ENCODE measurements at places on chromosomes 11 and 22.

GRCh38 chr11:124798991-124799347 is 1.2 kb downstream of the MSANTD2 start:
- DNase-seq = peak; percentile 25

GRCh38 chr11:81644239-81644840 is 1089.3 kb downstream of the FAM181B start:
- peak; percentile 25 for DNase-seq

GRCh38 chr11:102760344-102761035 is 19.9 kb downstream of the MMP10 start:
- DNase-seq = no peak

GRCh38 chr11:95035316-95035715 is 10.3 kb downstream of the KDM4E start:
- DNase-seq = no peak

GRCh38 chr11:102622258-102622657 is 2.9 kb downstream of the MMP20 start:
- no peak for DNase-seq

DNA sequence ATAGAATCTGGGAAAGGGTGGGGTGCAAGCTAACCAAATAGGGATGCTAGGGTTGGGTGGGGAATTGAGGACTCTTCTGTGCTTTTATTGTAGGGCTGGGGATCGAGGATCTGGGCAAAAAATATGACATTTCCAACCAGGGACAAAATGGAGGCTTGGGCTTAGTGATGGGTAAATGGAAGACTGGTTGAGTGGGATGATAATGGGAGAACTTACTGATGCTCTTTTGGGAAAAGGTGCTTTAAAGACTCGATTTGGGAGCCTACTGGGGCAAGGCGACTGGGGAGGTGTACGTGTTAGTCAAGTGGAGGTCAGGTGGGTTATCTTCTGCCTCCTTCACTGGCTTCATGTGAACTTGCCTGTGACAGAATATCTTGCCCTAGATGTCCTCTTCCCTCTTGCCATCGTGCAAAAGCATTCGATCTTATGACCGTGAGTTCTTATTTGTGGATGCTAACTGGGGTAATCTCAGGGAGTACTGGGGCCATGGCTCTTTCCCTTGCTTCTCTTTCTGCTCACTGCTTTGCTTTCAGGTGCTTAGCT is 10.4 kb upstream of the RBM4 start:
- DNase-seq = no peak

DNA sequence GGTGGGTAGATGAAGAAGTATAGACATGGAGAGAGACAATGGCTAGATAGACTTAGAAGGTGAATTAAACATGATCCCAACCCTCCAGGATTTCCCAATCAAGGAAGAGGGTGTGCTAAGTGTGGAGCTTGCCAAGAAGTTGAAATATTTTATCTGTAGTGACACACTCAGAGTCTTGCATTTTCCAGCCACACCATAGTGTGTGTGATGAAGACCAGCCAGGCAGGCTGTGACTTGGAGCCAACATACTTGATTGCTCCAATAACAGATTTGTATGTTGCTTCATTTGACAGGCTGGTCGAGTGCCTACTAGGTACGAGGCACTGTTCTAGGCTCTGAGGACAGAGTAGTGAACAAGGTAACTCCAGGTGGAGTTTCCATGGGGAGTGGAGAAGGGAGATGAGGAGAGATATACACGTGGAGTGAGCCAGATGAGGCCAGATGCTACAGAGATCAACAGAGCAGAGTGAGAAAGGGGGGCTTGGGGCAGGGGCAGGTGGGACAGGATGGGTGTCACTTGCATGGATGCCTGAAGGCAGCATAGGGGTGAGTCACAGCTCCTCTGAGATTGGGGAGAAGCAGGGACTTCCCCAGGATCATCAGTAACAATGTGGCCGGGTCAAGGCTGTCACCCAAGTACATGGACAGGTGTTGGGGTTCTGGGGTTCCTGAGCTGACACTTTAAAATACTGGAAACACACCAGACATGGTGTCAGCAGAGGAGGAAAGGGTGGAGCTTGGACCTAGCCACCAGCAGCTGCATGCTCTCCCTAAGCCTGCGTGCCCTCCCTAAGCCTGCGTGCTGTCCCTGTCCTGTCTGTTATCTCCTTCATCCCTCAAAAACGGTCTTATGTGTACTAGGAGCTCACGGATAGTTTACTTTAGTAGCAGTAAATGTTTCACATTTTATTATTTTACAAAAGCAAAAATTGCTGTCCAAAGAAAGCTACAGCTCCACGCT is 23.6 kb downstream of the PDGFB start:
- no peak for DNase-seq

- peak; percentile 33 for DNase-seq
Observed at GRCh38 chr11:68302670-68303069, 9.7 kb upstream of the LRP5 start.

DNA sequence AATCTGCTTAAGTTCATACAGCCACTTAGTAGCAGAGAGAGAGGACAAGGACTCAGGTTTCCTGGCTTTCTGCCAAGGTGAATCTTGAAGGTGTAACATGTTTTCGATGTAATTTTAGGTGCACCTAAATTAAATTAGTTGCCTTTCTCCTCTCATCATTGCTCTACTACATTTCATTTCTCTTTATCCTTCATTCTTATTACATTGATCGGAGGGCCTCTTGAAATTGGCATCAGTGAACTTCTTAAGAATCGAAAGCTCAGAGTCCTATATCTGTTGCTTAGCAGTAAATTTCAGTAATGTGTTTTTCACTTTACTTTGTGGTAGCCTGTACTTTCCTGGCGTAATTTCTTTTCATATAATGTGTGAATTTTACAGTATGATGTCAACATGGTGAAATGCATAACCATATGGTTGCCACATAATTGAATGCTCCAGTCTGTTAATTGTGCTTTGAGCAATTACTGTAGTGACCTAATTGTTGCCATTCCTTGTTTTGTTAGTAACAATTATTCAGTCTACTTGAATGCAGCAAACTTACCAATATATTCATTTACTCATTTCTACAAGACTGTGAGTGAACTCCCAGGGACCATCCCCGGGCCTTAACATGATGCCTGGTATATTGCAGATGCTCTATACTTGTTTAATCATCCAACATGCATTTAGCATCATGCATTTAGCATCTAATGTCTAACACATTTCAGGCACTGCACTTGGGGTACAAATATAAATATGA is 138.1 kb downstream of the MAML2 start:
- DNase-seq = no peak

GRCh38 chr11:35735903-35736302 is 73.3 kb downstream of the TRIM44 start:
- no peak for DNase-seq

DNA sequence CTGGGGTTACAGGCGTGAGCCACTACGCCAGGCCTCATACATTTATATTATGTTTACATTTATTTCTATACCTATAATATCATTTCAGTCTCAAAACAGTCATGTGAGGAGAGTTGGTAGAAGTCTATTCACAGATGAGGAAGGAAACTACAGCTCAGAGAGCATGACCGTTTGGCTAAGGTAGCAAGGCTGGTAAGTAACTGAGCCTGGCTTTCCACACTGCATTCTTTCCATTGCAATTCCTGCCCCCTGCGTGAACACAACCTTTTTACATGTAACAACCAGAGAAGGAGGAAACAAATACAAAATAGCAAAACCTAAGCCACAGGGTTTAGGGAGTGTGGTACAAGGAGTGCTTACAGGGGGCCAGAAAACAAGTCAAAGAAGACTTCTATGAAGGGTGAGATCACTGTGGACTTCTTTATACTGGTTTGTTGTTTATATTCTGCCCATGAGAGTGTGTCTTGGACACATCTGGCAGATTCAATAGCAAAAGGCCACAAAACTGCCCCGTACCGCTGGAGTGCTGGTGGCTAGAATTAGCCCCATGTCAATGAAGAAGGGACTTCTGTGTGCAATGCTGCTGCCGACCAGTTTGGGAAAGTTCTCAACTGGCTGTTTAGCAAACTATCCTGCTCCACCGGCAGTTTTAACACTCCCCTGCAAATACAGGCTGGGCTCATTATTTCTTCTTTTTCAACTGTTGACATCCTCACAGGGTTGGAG is 19.0 kb downstream of the MICAL3 start:
- DNase-seq = no peak

- DNase-seq = no peak
Observed at GRCh38 chr22:42724062-42724461, 3.4 kb upstream of the A4GALT start.

GRCh38 chr22:36505998-36506635 is 723 bp downstream of the FOXRED2 start:
- DNase-seq = peak; percentile 50

- DNase-seq = no peak
Observed at GRCh38 chr11:89490981-89491690, at the start of gene NOX4. NOX4 (minus strand) TSS chr11:89491375; CDS start chr11:89491246, 129 bp downstream.

- DNase-seq = no peak
Observed at GRCh38 chr11:17478070-17478469, 1.4 kb upstream of the ABCC8 start.

DNA sequence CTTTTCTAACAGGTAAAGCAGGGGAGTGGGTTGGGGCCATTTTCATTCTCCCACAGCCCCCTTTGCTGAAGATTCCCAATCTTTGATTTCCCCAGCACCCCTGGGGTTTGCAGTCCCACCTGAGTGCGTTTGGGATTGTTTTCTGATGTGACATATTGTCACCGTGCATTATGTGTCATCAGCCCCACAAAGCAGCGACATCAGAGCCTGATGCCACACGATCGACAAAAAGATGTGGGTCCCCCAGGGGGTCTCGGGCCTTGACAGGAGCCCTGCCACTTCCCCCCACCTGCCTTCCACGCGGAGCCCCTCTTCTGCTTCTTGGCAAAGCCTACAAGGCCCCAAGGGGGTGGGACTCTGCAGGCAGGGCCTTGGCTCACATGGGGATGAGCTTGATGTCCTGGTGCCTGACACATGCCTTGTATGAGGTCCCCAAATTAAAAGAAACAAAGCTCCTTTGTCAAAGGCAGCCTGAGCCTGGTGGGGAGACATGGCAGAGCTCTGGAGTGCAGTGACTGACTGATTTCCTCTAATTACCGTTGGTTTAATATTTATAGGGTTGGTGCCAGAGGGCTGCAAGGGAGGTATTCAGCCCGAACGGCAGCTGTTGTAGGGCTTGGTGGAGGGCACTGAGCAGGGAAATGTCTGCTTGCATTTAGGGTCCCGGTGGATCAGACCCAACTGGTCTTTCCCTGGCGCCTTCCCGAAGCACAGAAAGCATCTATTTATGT is 149.2 kb downstream of the MIAT start:
- DNase-seq = no peak

- no peak for DNase-seq
Observed at GRCh38 chr11:79069504-79069903, 371.3 kb downstream of the TENM4 start.

DNA sequence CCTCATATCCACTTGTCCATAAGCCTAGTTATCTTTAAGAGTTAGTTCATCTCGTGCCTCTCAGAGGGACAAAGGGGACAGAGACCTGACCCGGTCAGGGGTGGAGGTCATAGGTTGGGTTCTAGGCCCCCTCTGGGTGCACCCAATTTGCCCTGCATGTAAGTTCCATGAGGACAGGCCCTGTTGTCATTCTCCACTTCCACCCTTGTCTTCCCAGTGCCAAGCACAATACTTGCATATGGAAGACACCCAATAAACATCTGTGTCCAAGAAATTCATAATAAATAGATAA is 1.3 kb upstream of the YIF1A start:
- no peak for DNase-seq

GRCh38 chr11:118106789-118107335 is 20.1 kb upstream of the SMIM35 start:
- DNase-seq = no peak

GRCh38 chr11:65712633-65713076 is 603 bp downstream of the KAT5 start:
- DNase-seq = no peak

DNA sequence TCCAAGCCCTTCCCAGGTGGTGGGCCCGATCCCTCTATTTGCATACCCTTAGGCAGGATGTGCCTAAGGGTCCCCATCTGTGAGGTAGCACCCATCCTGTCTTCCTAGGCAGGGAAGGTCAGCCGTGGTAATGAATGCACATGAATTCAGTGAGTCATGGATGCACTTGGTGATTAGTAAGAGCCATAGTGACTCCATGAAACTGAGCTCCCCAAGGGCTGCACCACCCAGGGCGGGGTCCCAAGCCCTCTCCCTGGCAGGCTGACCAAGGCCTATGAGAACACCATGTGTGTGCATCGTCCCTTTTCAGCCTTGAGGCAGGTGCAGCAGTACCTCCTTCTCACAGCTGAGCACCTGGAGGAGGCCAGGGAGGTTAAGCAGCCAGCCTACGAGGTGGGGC is 15.6 kb upstream of the SUSD2 start:
- no peak for DNase-seq

- no peak for DNase-seq
Observed at GRCh38 chr11:69078930-69079605, 30.3 kb downstream of the TPCN2 start.

DNA sequence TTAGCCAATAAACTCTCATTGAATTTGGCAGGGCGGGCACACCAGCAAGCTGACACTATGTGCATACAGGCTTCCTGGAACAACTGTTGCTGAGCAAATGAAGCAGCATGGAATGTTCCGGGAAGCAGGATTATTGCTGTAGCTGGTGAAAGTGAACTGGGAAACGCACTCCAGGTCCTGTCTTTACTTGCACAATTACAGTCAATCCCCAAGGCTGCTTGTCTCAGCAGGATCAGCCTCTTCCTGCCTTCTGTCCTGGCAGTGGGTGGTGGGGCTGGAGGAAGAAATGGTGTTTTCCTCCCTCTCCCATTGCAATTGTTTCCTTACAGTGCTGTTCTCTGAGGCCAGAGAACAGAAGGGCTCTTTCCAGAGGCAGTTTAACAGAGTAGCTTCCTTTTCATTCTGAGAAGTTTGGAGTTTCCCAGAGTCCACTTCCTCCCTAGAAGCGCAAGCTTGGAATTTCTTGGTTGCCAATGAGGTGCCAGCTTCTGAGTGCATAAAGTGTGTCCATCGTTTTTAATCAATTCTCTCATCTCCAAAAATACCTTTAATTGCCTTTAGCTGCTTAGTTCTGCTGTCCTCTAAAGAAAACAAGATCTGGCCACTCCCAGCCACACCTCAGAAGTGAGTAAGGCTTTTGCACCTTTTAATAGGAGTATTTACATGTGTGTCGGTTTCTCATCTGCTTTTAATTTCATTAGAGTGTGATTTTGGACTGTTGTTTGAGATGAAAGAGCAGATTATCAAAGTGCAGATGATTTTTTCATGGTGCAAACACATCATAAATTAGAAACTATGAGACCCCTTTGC is 19.9 kb downstream of the CD44 start:
- DNase-seq = no peak

GRCh38 chr22:36211237-36211861 is 9.7 kb upstream of the APOL4 start:
- DNase-seq = no peak

DNA sequence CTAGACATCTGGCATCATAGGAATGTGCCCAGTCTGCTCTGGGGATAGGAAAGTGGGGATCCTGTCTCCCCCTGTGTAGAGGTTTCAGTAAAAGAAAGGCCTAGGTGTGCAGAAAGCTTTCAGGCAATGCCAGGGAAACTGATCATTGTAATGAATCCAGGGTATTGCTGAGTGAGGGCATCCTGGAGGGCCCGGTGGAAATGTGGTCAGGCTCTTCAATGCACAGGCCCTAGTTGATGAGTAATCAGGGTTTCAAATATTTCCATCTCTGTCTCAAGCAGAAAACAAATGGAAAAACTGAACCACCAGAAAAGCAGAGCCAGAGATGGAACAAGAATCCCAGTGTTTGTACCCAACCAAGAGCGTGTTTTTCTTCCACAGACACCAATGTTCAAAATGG is 2.0 kb downstream of the CD3E start:
- DNase-seq = peak; percentile 23

GRCh38 chr11:78039391-78039918 is 16.4 kb upstream of the KCTD14 start:
- no peak for DNase-seq

Data from DND-41 (cell line).